ENCODE measurements at places on chromosomes 11 and 22.

DNA sequence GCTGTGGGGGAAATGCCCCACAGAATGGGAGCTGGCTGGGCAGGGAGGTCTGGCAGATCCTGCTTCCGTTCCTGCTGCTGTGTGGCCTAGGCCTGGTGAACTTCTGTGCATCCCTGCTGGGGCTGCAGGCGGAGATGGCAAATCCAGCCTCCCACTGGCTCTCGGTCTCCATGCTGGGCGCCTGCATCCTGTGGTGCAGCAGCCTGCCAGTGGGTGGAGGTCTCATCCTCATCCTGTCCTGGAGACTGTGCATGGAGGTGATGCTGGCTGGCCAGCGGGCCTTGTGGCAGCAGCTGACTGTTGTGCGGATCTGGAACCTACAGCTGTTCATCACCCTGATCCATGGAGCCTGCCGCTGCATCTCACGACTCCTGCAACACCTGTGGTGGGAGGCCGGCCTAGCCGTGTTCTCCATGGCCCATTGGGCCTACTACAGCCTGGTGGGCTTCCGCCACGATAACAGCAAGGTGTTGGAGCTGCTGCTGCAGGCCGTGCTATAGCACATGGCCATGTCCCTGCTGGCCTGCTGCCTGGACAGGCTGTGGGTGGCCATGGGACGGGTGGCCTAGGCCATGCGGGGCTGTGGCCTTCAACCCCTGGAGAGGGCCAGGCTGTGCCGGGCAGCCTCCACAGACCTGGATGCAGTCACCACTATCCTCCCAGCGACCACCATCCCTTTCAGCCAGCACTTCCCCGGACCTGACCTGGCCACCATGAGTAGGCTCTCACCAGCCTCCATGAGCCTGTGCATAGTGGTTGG is 8.8 kb upstream of the RPL3 start:
- DNase-seq: no peak

- DNase-seq: peak; percentile 12
Observed at GRCh38 chr22:31229402-31230079, 17.4 kb downstream of the LIMK2 start.

DNA sequence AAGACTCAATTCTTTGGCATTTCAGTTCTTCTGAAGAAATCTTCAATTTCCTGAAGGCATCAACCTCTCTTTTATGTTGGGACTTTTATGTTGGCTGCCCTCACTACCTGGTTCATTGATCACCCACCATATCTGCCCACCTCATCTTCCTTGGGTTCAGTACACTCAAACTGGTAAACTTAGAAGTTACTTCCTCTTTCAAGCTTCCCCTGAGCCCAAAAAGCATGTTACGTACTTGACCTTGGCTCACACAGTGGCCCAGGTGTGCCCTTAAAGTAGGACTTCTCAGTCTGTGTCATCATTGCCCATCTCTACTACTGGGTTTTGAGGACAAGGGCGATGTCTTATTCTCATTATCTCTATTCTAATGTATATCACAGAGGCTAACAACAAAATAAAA is 86.1 kb downstream of the GRIA4 start:
- no peak for DNase-seq

DNA sequence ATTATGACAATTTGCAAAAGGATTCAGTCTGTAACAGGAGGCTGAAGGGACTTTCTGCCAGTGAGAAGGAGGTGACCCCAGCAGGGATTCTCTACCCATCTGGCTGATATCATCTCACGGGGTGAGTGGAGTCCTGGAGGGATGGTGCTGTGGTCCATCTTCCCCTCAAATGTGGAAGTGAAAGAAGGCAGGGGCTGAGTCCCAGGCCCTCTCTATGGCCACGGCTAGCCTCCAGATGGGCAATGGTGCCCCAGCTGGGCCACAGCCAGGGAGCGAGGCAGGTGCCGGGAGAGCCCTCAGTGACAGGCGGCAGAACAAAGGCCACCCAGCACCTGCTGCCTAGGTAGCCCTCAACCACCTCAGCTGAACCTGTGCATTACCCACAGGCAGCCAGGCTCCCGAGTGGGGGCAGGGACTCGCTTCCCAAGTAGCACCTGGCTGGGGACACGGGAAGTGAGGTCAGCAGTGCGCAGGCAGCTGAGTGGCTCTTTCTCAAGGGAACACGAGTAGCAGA is 6.7 kb downstream of the NECTIN1 start:
- no peak for DNase-seq

GRCh38 chr11:126755526-126755925 is 245.0 kb downstream of the KIRREL3 start:
- no peak for DNase-seq

- no peak for DNase-seq
Observed at GRCh38 chr11:95766701-95767100, 22.9 kb downstream of the FAM76B start.

- no peak for DNase-seq
Observed at GRCh38 chr11:14376920-14377319, 17.9 kb upstream of the RRAS2 start.

DNA sequence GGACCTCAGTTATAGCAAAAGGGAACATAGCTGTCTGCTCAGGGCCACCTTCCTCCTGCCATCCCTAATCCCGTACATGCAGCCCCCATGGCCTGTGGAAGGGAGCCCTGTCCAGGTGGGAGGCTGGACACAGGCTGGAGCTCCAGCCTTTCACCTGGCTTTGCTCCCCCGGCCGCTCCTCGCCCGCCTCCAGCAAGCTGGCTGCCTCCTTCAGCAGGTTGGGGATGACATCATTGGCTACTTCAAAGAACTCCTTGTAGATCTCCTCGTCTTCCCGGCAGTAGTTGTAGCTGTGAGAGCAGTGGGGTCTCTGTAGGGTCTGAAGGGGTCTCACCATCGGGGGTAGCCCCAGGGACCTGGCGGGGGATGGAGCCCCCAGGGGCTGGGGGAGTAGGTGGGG is 2.5 kb upstream of the MAP4K2 start:
- DNase-seq: no peak

- DNase-seq: no peak
Observed at GRCh38 chr11:62201376-62201775, 7.1 kb upstream of the SCGB2A1 start.

DNA sequence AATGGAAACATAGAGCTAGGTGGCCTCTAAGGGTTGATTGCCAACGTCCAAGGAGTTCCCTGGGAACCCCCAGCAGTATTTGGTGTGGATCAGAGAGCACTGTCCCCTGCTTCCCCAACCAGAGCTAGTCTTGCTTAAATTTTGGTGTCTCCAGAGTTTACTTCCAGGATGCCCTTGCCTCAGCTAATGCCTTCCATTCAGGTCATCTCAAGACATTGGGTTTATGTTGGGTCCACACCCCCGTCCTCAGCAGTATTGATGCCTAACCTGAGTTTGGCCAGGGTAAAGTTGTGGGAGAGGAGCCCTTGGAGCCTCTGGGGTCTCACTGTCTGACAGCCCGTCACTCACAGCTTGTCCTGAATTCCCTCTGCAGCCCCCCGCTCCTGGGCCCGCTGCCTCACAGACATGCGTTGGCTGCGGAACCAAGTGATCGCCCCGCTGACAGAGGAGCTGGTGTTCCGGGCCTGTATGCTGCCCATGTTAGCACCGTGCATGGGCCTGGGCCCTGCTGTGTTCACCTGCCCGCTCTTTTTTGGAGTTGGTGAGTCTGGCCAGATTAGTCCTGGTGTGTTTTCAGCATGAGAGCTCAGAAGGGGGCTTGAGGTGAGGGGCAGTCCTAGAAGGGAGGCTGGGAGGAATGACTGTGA is 1.4 kb downstream of the RCE1 start:
- no peak for DNase-seq

DNA sequence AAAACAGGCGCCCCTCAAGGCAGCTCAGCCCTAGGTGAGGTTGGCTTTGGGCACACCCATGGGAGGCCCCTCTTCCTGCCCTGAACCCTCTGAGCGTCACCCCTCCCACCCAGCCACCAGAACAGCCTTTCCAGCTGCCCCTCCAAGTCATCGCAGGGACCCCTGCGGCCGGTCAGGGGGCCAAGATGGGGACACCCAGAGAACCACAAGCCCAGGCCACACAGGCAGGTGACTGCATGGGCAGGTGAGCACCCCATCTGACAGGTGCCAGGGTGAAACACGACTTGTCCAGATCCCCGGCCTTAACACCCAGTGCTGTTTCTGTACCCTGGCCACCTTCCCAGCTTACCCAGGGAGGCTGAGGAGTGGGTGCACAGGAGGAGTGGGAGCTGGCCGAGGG is 24.6 kb upstream of the GRAMD4 start:
- DNase-seq: no peak

DNA sequence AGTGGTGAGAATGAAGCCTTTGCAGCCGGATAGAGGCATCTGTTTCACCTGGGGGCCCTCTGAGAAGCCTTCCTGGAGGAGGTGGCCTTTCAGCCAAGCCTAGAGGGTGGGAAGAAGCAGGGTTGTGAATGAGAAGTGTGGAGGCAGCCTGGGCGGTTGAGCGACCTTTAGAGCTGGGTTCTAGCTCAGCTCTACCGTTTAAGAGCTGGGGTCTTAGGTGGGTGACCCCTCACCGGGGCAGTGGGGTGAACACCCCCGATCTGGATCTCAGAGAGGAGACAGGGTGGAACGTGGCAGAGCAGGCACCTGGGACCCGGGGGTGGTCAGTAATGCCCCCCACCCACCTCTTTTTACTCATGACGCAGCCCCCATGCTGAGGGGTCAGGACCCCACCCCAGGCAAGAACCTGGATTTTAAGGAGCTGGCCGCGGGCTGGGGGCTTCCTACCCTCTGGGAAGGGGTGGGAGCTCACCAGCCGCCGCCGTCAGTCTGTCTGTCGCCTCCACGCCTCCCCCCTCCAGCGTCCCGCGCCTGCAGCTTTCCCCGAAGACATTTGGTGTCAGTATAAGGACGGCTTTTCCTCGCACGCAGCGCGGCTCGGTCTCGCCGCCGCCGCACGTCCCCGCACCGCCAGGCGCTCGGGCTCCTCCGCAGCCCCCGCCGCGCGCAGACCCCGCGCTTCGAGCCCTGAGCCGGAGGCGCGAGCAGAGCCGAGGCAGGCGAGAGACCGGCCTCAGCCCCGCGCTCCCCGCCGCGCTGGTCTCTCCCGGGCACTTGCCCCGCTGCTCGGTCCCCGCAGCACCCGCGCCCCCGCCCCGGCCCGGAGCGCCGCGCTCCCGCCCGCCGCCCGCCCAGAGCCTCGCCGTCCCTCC is 13.3 kb upstream of the CACNA1I start:
- peak; percentile 64 for DNase-seq

DNA sequence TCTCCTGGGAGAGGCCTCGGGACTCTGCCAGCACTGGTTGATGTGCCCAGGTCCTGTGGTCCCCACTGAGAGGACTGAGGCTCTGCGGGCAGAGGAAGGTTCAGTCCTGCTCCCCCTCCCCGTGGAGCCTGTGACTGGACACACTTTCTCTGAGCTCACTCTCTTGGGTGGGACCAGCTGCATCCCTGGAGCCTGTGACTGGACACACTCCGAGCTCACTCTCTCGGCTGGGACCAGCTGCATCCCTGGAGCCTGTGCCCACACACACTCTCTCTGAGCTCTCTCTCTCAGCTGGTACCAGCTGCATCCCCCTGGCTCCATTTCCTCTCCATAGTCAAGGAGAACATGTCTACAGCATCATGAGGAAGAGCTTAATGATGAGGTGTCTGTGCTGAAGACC is 39.5 kb downstream of the TOLLIP start:
- no peak for DNase-seq

GRCh38 chr22:20316217-20316843 is 3.5 kb downstream of the DGCR6L start:
- no peak for DNase-seq

- DNase-seq: peak; percentile 12
Observed at GRCh38 chr11:6655020-6655789, 404 bp downstream of the DCHS1 start.

DNA sequence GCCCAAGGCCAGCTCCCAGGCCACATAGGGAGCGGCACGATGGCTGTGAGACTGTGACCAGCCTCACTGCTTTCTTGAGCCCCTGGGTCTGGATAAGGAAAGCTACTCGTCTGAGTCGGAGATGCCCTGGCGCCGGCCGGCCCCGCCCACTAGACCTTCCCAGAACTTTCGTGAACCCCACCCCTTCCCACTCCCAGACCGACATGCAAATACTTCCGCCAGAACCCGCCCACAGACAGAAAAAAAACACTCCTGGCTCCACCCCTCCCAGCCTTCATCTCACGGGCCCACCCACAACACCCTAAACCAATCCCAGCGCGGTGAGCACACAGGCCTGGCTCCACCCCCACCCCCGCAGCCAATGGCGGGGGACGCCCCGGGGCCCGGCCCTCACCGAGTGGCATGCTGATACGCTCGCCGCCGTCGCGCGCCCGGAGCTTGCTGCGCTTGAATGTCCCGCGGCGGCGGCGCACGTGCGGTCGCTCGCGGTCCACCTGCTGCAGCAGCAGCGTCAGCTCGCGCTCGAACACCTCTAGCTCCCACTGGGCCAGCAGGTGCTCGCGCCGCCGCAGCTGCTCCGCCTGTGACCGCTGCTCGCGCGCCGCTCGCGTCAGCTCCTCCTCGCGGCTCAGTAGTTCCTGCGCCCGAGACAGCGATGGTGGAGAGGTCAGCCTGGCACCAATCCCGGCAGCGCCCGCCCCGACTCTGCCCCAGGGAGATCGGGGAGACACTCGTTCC is 7.0 kb downstream of the MAP3K11 start:
- no peak for DNase-seq

- no peak for DNase-seq
Observed at GRCh38 chr11:119936426-119936825, 201.5 kb downstream of the TRIM29 start.

DNA sequence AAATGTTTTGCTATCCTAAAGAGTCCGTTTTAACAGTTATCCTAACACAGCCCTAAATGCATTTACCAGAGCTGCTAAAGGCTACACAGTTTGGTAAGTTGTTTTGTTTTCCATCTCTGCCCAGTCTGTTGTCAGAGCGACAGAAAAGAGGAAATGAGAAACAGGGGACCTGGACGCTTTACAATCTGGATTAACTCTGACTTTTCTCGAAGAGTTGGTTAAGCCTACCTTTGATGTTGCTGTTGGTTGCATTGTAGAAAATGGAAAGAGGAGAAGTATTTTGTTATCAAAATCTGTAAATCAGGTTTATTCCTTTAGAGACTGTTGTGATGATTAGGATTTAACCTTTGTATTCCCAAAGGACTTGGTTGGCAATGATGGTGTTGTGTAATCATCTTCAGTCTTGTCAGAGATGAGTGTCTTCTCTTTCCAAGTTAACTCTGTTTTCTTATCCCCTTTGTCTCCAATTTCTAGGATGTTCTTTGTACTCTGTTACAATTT is 481 bp downstream of the ANGPTL5 start:
- DNase-seq: no peak

GRCh38 chr11:116366980-116367645 is 405.7 kb downstream of the BUD13 start:
- DNase-seq: no peak
